Ascending aorta (tissue), 2 donors: ENCODE measurements at places on chromosomes 2 and 18.
A peak's percentile ranks its signal among the peaks of the same experiment; 100 is the strongest.

GRCh38 chr2:180699657-180700361, 280.6 kb upstream of the UBE2E3 start:
- no peaks in the 10 kb centered on the region for H3K4me1 ChIP-seq
- H3K4me3 ChIP-seq, result no peak overlapping the region
- H3K27ac ChIP-seq, result no peak overlapping the region
- DNase-seq, result no peak
- H3K27me3 ChIP-seq, result no peaks in the 10 kb centered on the region
- no peaks in the 10 kb centered on the region for H3K36me3 ChIP-seq

GRCh38 chr2:237444071-237444470, 30.1 kb upstream of the COL6A3 start:
- no peaks in the 10 kb centered on the region for H3K27me3 ChIP-seq
- peaks cover 5% of the 10 kb centered on the region for H3K4me1 ChIP-seq
- no peaks in the 10 kb centered on the region for H3K36me3 ChIP-seq
- no peak overlapping the region for H3K4me3 ChIP-seq

DNA sequence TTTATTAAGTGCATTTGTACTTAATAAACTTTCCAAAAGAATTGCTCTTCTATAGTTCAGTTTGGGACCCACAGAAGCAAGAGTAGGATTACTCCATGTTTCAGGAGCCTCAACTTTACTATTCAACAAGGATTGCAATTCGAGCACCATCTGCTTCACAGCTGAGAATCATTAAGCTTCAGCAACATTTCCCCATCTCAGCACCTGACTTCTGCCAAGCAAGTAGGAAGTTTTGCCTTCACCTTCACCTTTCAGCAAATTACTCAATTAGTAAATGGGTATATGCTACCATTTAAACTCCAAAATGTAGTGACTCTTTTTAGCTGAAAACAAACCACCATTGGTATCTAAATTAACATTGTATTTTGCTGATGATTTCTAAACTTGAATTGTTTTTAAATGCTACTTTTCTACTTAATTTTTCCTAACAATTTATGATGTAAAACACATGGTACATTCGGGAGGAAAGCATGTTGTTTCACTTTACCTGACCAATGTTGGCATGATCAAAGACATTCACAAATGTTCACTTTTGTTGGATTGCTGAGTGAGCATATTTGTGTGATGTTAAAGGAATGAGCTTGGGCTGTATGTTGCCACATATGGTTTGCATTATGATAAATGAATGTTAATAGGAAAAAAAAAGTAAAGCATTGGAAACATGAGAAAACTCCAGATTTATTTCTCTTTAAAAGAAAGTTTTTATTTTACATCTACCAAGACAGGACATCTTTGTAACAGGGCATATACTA, 159.2 kb downstream of the GULP1 start:
- H3K27me3 ChIP-seq, result no peaks in the 10 kb centered on the region
- H3K27ac ChIP-seq, result no peak overlapping the region
- peaks cover 8% of the 10 kb centered on the region for H3K4me1 ChIP-seq
- H3K4me3 ChIP-seq, result no peak overlapping the region
- DNase-seq, result no peak

DNA sequence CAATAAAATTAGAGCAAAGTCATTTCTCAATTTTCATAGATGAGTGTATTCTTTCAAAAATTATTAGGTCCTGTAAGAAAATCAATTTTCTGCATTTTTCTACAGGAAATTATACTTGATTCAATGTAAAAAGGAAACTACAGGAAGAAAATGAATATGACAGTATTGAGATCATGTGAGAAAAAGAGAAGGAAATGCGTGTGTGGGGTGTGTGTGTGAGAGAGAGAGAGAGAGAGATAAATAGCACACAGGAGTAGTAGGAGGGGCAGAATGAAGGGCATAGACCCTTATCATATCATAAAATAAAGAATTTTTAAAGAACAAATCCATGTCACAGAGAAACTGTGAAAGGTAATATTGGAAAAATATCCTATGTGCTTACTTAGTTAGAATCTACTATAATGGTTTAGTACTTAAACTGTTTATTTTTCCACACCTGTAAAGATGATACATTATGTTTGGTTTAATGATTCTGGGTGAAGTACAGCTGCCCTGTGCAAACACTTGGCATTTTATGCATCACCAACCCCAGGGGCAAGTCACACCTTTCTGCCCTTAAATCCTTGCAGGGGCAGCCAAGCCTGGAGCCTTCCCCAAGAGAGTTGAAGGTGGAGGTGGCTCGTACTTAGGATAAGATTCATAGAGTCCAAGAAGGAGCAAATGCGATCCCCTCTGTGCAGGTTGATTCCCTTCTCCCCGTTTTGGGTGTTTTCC, 276.4 kb downstream of the TGIF1 start:
- no peaks in the 10 kb centered on the region for H3K27me3 ChIP-seq
- no peaks in the 10 kb centered on the region for H3K36me3 ChIP-seq
- no peak overlapping the region for H3K27ac ChIP-seq
- H3K4me3 ChIP-seq, result no peak overlapping the region

GRCh38 chr2:177806025-177806424, 266.6 kb downstream of the PDE11A start:
- no peaks in the 10 kb centered on the region for H3K36me3 ChIP-seq
- no peaks in the 10 kb centered on the region for H3K27me3 ChIP-seq
- DNase-seq, result no peak
- no peak overlapping the region for H3K27ac ChIP-seq

DNA sequence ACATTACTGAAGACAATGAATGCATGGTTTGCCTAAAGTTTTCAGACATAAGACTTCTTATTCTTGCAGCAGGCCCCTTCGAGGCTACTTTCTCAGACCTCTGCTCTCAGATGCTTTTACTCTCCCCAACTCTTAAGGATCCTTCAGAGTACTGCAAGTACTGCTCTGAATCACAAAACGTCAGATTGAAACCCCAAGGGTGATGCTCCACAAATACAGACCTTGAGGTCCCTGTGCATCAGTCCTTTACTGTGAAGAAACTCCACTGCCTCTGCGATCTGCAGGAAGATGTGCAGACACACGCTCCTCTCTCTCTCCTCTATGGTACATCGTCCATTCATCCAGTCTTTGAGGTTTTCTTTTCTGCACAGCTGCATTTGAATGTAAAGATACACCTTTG, 52.8 kb downstream of the EIF2AK3 start:
- H3K27me3 ChIP-seq, result no peaks in the 10 kb centered on the region
- DNase-seq, result no peak
- no peak overlapping the region for H3K27ac ChIP-seq
- H3K36me3 ChIP-seq, result peaks cover 75% of the 10 kb centered on the region
- H3K4me3 ChIP-seq, result no peak overlapping the region
- no peaks in the 10 kb centered on the region for H3K4me1 ChIP-seq

- H3K27ac ChIP-seq, result no peak overlapping the region
- no peaks in the 10 kb centered on the region for H3K27me3 ChIP-seq
- H3K4me1 ChIP-seq, result no peaks in the 10 kb centered on the region
These were observed 369.7 kb downstream of the CTNNA2 start for GRCh38 chr2:79882548-79882947.

GRCh38 chr2:101151146-101151858, at the start of gene TBC1D8:
TSS of gene TBC1D8 (minus strand) at chr2:101151382. CDS start at chr2:101151253, 129 bp downstream.
- H3K27me3 ChIP-seq, result no peaks in the 10 kb centered on the region
- peak within 1 kb of the TSS; percentile 73 for H3K4me3 ChIP-seq
- H3K27ac ChIP-seq, result peak within 1 kb of the TSS; percentile 79

DNA sequence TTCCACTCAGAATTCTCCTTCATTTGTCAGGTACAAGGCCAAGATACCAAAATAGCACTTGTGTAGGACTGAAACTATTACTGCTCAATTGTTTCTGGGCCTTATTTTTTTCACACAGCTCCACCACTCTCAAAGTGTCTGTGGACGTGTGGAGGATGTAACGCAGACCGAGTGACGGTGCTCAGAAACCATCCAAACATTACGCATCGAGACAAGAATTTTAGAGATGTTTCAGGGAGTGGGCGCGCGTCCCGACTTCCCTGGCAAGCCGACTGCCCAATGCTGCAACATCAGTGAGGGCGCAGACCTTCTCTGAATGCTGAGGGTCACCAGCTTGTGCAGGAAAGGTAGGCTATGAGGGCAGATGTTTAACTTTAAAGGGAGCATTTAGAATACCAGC, 108.4 kb downstream of the GATA6 start:
- H3K4me1 ChIP-seq, result no peaks in the 10 kb centered on the region
- no peak overlapping the region for H3K4me3 ChIP-seq
- DNase-seq, result no peak

- peaks cover 16% of the 10 kb centered on the region for H3K4me1 ChIP-seq
- no peak overlapping the region for H3K4me3 ChIP-seq
- H3K27ac ChIP-seq, result no peak overlapping the region
- no peak for DNase-seq
- H3K36me3 ChIP-seq, result peaks cover 6% of the 10 kb centered on the region
These were observed 112.8 kb upstream of the EML6 start for GRCh38 chr2:54610700-54611099.

DNA sequence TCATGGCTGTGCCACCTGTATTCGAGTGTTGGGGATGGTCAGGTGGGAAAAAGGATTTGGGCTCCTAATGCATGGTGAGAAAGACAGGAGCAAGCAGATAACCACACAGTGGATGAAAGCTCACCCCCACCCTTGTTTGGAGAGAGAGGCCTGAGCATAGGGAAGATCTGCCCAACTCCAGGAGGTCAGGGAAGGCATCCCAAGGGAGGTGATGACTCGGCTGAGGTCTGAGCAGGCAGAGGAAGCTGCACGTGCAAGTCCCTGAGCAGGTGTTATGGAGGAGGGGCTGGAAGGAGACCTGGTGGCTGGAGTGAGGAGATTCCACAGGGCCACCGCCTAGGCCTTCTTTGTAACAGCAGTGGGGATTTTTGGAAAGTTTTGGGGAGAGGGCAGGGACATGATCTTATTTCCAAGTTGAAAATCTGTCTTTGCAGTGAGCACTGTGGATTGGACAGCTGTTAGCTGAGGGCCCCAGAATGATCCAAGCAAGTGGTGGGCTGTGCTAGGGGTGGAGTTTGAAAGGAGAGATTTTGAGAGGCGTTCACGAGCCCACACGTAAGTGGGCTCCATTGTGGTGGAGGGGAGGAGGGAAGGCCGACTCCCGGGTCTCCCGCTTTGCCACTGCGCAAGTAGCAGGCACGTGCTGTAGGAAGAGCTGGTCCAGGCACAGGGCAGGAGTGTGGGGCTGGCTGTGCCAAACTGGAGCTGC, 228.5 kb downstream of the GLI2 start:
- H3K4me3 ChIP-seq, result no peak overlapping the region
- DNase-seq, result no peak
- H3K36me3 ChIP-seq, result peaks cover 1% of the 10 kb centered on the region
- no peaks in the 10 kb centered on the region for H3K4me1 ChIP-seq

DNA sequence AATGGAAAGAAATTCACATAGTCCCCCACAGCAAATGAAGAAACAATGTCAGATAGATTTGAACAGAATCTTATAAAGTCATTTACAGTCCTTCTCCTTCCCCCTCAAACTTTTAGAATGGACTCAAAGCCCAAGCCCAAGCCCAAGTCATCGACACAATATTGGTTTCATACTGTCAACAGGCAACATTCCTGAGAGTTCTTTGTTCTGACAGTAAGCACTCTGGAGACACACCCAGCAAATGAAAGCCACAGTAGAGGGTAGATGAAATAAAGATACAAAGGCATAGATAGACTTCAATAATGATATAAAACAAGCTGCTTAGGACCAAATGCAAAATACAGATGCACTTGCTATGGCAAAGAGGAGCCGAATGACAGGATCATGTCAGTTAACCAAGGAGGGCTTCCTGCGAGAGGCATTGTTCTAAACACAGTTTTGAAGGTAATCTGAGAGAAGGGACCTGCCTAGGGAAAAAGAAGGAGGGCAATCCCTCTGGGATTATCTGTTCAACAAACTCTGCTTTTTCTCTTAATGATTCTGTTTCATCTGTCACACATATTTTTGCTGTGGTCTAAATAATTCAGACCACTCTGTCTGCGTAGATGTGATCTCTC, 97.1 kb upstream of the MAP4K3 start:
- no peak for DNase-seq
- H3K4me3 ChIP-seq, result no peak overlapping the region
- H3K36me3 ChIP-seq, result no peaks in the 10 kb centered on the region
- H3K27ac ChIP-seq, result no peak overlapping the region
- no peaks in the 10 kb centered on the region for H3K27me3 ChIP-seq

DNA sequence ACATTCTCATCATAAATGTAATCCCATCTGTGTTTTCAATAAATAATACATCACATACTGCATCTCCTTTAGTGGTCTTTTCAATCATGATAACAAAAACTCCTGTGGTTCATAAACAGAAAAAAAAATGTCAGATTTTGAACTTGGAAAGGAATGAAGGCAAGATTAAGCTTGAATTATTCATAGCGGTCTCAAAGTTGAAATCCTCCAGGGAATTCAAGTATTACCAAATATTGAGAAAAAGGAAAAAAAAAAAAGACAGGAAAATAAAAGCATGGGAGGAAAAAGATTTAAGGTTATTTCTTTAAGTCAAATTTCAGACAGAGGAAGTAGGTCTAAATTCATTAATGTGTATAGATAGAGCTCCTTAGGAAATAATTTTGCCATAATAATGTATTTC, 92.1 kb downstream of the COLEC12 start:
- DNase-seq, result no peak
- H3K4me1 ChIP-seq, result no peaks in the 10 kb centered on the region
- H3K36me3 ChIP-seq, result no peaks in the 10 kb centered on the region
- H3K27ac ChIP-seq, result no peak overlapping the region
- no peaks in the 10 kb centered on the region for H3K27me3 ChIP-seq
- no peak overlapping the region for H3K4me3 ChIP-seq

DNA sequence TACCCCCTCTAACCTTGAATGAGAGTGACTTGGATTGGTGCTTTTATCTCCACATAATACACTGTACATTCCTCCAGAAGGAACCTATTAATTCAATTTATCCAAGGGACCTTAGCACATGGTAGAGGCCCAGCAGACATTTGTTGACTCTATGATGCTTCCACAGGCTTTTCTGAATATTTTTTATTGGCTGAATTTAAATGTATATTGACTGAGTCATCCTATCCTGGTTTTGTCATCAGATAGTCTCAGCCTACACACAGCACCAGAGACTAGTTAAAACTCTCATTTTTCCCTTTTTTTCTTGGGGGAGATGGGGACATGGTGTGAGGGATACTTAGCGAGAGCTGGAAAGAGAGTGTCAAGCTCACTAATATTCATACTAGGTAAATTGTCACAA, 101.6 kb downstream of the LRRC30 start:
- no peak for DNase-seq
- H3K36me3 ChIP-seq, result no peaks in the 10 kb centered on the region
- H3K4me1 ChIP-seq, result no peaks in the 10 kb centered on the region
- no peak overlapping the region for H3K4me3 ChIP-seq
- no peak overlapping the region for H3K27ac ChIP-seq

DNA sequence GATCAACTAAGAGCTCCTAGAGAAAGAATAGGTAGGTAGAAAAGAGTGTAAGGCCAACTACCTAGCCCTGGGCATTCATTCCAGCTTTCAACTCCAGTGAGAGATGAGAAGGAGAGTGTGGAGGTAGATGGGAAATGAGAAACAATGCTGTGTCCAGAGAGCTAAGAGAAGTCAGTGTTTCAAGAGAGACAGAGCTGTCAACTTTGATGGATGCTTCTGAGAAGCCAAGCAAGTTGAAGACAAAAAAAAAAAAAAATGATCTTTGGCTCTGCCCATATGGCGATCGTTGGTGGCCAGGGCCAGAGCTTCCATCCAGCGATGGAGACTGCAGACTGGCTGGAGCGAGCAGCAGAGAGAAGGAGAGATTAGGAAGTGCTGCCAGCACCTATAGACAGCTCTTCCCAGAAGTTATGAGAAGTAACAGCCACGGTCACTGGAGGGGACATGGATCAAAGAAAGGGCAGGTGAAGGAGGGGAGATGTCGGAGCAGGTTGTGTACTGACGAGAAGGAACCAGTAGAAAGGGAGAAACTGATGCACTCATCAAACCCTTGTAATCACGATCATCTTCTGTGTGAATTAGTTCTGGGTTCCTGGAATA, 112.4 kb upstream of the PPP1CB start:
- no peaks in the 10 kb centered on the region for H3K27me3 ChIP-seq
- H3K4me1 ChIP-seq, result peaks cover 26% of the 10 kb centered on the region
- no peak for DNase-seq
- no peaks in the 10 kb centered on the region for H3K36me3 ChIP-seq
